ENCODE measurements at places on chromosomes 5 and 9. TPM values are rescaled to one million over a fixed set of nuclear protein-coding genes. Genes with fewer than 3 reads are reported as not detected.

Gene RETREG1
- 2.3 TPM for total RNA-seq

Gene TMEM215
- total RNA-seq, result not detected

Gene CA9
- 5.3 TPM for total RNA-seq

Gene RABEPK
- total RNA-seq, result 47.1 TPM

Gene BRINP1
- total RNA-seq, result 0.22 TPM

Gene PFN3
- not detected for total RNA-seq

Gene ADAMTS2
- not detected for total RNA-seq

Gene CCDC112
- 6.2 TPM for total RNA-seq

Gene SHOC1
- total RNA-seq, result not detected

Gene CDC25C
- 13.0 TPM for total RNA-seq

Gene PCDHB8
- total RNA-seq, result 0.42 TPM

Gene HTR4
- not detected for total RNA-seq

Gene CATSPER3
- total RNA-seq, result 0.59 TPM

Gene GPR21
- total RNA-seq, result not detected

Gene FASTKD3
- total RNA-seq, result 13.2 TPM

Gene LCN6
- not detected for total RNA-seq

Gene CD180
- not detected for total RNA-seq

Gene HSD17B3
- total RNA-seq, result not detected

Gene CYLC2
- total RNA-seq, result not detected

Gene ERMP1
- total RNA-seq, result 20.4 TPM

Gene KLHL3
- 0.30 TPM for total RNA-seq

Gene ZNF782
- total RNA-seq, result 1.9 TPM

Gene WDR31
- total RNA-seq, result 1.1 TPM

Gene UBAP2
- 43.7 TPM for total RNA-seq

Gene RBM18
- total RNA-seq, result 13.8 TPM

Gene PCDHB6
- total RNA-seq, result 1.2 TPM

Gene PAX5
- not detected for total RNA-seq

Gene ANKRD34B
- 0.07 TPM for total RNA-seq

Gene NUDT12
- total RNA-seq, result 1.9 TPM

Gene SLC6A3
- total RNA-seq, result 0.07 TPM

Gene PCDHA9
- not detected for total RNA-seq

Gene HAVCR2
- 0.52 TPM for total RNA-seq

Gene S1PR3
- total RNA-seq, result 32.4 TPM

Gene TERT
- 3.5 TPM for total RNA-seq

Gene CD14
- total RNA-seq, result 5.6 TPM

Gene PCDHA10
- total RNA-seq, result not detected

Gene FBP2
- not detected for total RNA-seq

Gene ASPN
- total RNA-seq, result not detected

Gene SMIM32
- not detected for total RNA-seq

Gene SPINK4
- total RNA-seq, result not detected

Gene OTP
- 0.07 TPM for total RNA-seq

Gene FOXD4
- total RNA-seq, result 0.37 TPM

Gene ARSI
- total RNA-seq, result 42.9 TPM

Gene RASEF
- total RNA-seq, result 8.6 TPM

Gene ELOVL7
- 9.5 TPM for total RNA-seq

Gene CDH18
- total RNA-seq, result not detected

Gene CARD9
- total RNA-seq, result 1.2 TPM

Gene FBLL1
- total RNA-seq, result 0.24 TPM

Gene SOWAHA
- 0.14 TPM for total RNA-seq

Gene SLC23A1
- total RNA-seq, result 1.5 TPM

Measured in A549 treated with CpdA at 1 μM for 4 hours (cell line).